ENCODE measurements at places on chromosomes 12 and 14.

DNA sequence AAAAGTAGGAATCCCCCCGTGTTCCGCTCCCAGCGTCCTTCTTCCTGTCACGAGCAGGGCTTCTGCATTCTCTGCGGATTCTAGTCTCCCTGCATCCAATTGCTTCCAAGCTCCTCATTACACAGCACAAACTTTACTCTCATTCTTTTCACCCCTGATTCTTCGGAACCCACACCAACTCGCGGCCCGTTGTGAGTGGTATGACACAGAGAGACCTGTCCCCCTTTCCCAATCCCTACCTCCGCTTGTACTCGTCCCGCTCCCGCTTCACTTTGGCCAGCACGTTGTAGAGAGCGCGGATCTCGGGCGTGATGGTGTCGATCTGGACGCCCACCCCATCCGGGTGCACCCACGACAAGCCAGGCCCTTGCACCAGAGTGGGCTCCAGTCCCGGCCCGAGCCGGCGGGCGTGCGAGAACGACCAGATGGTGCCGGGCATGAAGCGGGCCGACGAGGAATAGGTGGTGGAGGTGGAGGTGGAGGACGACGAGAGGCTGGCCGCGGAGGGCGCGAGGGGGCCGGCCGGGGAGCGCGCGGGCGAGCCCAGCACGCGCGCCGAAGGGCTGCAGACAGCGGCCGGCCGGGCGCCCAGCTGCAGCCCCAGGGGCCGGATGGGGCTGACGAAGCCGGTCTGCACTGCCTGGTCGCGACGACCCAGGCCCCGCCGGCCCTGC lies 687 bp downstream of the IFFO1 start:
- DNase-seq: no peak

GRCh38 chr14:82796086-82796485 lies 1262.4 kb upstream of the SEL1L start:
- DNase-seq: no peak

DNA sequence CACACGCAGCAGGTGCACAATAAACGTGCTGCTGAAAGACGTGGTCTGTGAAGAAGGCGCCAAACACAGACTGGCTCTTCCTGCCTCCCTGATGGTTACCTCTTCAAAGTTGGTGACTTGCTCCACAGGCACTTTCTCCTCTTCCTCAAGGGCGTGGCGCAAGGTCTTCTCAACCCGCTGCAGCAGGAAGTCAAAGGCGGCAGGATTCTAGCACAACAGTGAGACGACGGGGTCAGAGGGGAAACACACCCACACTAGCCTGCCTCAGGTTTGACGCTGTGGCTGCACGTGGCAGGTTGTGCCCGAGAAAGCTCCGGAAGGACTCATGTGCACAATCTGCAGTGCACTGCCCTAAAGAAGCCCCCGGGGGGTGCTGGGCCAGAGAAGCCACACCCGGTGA lies 15.0 kb downstream of the POLE start:
- no peak for DNase-seq

DNA sequence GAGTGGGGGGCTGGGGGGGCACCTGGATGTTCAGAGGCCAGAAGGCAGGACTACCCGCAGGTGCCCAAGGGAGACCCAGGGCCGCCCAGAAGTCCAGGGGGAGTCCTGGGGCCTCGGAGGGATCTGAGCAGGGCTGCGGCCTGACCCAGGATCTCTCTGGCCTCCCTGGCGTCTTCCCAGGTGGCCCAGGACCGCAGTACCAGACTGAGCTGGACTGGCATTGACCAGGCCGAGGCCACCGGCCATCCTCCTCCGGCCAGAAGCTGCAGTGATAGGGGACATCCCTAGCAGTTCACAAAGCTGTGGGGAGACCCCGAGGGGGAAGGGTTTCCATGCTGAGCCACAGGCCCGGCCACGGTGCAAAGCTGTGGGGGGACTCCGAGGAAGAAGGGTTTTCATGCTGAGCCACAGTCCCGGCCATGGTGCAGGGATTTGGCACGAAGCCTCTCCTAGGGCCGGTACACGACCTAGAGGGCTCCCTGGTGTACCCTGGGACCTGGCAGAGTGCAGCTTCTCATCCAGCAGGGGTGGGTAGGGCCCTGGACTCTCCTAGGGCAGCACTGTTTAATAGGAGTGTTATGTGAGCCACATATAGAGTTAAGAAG lies 24.4 kb downstream of the FBRSL1 start:
- no peak for DNase-seq

GRCh38 chr12:25992026-25992782 lies 33.7 kb downstream of the RASSF8 start:
- DNase-seq: peak; percentile 74

- DNase-seq: no peak
Measured at GRCh38 chr12:34296143-34297041, 274.1 kb downstream of the ALG10 start.
